ENCODE measurements at places on chromosomes 16 and 17.
A peak's percentile ranks its signal among the peaks of the same experiment; 100 is the strongest.

- no peak for DNase-seq
These were observed 2.8 kb downstream of the STAT5A start for GRCh38 chr17:42291129-42291528.

- DNase-seq, result no peak
These were observed 17.7 kb downstream of the TOX3 start for GRCh38 chr16:52529226-52529625.

DNA sequence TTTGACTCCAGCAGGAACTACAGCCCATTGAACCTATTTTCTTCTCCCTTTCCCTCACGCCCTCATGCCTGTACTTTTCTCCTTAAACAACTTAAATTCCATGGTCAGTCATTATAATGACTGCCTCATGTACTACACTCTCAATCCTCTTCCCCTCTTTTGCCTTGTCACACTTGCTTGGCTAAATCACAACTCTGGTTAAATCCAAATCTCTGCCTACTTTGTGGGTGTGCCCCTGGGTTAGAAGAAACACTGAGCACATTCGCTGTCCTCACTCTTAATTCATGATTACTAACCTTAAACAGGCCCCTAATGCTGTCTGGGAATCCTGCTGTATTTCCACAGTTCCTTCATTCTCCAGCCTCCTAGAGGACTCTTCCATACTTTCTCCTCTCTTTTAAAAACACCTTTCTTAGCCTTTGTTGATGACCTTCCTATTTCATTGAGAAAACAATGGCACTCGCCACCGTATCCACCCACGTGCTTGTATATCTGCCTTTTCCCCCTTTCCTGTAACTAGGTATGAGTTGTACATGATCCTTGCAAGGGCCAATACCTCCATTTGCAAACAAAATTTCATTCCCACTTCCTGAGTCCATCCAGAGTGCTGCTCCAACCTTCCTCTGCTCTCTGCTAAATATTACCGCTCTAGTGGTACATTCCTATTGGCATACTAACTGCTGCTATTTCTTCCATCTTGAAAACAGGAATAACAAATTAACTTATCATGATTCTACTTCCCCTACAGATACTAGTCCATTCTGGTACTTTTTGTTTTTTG lies 28.9 kb downstream of the ZNRF1 start:
- no peak for DNase-seq

- DNase-seq, result no peak
These were observed 693 bp upstream of the HOXB4 start for GRCh38 chr17:48578616-48579470.

- no peak for DNase-seq
These were observed 32.0 kb downstream of the POLR3E start for GRCh38 chr16:22329199-22329695.

- DNase-seq, result no peak
These were observed 67.9 kb downstream of the HIC1 start for GRCh38 chr17:2122641-2123302.

DNA sequence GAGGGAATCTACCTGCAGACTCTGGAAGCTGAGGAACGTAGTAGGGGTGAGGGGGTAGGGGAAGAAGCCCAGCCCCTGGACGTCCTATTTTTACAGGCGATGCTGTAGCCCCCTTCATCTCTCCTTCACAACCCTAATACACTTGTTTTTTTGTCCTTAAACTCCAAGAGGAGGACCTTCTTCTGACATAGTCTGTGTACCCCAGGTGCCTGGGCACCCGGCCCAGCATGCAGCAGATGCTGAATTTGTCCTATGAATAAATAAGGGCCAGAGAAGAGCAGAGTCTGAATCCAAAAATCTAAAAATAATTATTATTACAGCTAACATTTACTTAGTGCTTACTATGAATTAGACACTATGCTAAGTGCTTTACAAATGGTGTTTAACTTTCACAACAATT lies 5.1 kb downstream of the KIF18B start:
- no peak for DNase-seq

- DNase-seq, result no peak
These were observed 914 bp downstream of the MAP1LC3B start for GRCh38 chr16:87392821-87393679.

DNA sequence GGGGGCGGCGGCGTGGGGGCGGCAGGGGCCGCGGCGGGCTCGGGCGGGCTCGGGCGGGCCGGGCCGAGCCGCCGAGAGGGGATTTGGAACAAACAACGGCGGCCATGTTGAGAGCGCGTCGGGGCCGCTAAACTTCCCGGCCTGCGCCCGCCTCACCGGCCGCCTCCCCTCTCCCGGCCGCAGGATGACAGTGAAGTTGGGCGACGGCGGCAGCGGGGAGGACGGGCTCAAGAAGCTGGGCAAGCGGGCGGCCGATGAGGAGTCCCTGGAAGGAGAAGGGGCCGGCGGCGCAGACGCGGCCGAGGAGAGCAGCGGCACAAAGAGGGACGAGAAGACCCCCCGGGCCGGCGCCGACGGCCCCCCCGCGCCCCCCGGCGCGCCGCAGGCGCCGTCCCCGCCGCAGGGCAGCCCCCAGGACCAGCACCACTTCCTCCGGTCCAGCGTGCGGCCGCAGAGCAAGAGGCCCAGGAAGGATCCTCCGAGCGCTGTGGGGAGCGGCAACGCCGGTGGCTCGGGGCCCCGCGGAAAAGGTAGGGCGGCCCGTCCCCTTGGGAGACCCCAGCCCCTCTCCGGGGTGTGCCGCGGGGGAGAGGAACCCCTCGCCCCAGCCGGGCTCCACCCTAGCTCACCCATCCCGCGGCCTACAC lies 2.4 kb downstream of the CRAMP1 start:
- DNase-seq, result no peak

DNA sequence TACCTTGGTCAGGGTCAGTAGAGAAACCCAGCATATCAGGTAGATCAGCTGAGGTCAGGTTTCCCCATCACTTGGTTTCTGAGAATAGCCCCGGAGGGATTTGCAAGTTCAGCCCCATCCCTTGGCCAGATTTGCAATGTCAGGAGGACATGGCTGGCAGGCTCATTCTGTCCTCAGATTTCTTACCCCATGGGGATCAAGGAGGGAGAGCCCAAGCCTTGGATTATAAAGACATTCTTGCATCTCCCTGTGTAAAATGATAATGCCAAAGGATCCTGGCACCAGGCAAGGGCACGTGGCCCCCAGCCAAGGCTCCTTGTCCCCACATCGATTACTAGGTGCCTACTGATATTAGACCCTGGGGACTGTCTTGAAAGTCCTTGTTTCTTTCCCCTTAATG lies 53.2 kb downstream of the MYH3 start:
- no peak for DNase-seq

DNA sequence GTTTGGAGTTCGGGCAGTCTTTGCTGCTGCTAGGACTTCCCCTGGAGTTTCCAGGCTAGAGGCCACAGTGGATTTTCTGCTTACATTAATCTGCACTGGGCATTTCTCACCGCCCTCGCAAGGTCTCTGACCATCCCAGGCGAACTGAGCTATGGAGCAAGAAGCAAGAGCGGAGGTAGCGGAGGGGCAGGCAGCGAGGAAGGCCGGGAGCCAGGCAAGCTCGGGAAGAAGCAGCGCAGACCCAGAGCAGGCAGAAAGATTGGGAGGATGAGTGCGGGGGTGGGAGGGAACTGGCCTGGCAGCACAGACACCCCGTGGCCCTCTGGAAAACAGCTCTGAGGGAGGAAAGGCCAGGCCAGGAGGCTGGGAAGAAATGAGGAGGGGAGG lies 3.8 kb downstream of the COTL1 start:
- DNase-seq, result no peak

DNA sequence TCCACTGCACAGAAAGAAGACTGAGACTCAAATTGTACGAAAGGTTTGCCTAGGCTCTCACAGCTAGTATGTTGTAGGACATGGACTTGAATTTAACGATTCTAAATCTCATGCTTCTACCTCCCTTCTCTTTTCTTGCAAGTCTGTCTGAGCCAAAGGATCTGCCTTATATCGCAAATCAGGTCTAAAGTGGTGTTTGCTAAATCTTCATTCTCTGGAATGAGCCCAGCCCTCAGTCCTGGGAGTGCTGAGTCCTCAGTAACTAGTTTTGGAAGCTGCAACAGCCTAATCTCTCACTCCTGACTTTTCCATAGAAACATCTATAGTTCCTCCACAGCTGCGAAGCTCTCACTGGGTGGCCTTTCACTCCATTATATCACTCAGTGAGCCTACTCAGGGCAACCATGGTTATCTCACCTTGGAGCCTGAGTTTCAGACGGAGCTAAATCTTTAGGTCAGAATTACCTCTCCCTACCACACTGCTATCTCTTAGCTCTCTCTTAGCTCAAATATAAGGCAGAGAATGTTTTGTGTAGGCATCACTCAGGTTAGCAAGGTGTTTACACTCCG lies 575.5 kb upstream of the C16orf82 start:
- DNase-seq, result no peak

DNA sequence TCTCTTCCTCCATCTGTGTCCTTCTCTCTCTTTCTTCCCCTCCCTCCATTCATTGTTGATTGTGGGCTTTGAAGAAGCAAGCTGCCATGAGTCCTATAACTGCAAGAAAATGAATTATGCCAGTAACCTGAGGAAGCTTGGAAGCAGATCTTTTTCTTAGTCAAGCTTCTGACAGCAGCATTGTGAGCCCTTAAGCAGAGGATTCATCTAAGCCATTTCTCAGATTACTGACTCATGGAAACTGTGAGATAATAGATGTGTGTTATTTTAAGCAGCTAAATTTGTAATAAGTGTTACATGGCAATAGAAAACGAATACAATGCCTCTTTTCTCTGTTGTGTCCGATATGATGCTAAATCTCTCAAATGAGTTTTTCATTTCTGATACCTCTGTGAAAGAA lies 1109.7 kb downstream of the CDH11 start:
- DNase-seq, result no peak

- no peak for DNase-seq
These were observed 4.8 kb downstream of the SCN4A start for GRCh38 chr17:63967953-63968352.

DNA sequence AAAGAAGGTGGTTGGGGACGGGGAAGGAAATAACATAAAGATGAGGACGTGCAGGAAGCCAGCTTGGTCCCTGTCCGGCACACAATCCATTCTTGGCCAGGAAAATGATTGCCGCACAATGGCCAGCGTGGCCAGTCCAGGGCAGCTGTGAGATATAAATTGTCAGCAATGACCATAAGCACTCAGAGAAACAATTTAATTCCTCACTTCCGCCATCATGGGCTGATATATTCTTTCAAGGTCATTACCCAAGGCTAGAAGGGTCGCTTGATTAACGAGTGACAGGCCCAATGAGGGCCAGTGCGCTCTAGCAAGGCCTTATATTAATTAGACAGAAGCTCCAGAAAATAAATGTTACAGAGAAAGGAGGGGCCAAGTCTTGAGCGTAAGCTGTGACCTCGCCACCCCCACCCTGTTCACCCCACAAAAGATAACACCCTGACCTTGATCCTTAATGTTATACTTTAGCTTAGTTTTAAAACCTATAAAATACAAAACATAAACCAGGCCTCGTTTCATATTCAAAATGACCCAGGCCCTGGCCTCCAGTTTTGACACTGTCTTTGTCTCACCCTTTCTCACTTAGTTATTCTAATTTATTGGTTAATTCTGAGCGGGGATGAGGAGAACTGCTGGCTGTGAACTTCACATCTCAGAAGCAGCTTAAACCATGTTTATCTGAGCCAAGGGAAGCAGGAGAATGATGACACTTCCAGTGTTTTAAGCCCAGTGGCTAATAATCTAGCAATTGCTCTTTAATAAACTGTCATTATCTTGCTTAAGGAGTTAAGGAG lies 478.3 kb upstream of the ZFHX3 start:
- DNase-seq, result no peak

- DNase-seq, result no peak
These were observed 22.6 kb upstream of the EFCAB13 start for GRCh38 chr17:47301161-47301560.

GRCh38 chr16:52494621-52495020 lies 52.3 kb downstream of the TOX3 start:
- DNase-seq, result no peak

- DNase-seq, result peak; percentile 46
These were observed 718 bp downstream of the ATP2A3 start for GRCh38 chr17:3963237-3964201.

GRCh38 chr17:15334266-15334665 lies 7.1 kb downstream of the TEKT3 start:
- DNase-seq, result no peak

DNA sequence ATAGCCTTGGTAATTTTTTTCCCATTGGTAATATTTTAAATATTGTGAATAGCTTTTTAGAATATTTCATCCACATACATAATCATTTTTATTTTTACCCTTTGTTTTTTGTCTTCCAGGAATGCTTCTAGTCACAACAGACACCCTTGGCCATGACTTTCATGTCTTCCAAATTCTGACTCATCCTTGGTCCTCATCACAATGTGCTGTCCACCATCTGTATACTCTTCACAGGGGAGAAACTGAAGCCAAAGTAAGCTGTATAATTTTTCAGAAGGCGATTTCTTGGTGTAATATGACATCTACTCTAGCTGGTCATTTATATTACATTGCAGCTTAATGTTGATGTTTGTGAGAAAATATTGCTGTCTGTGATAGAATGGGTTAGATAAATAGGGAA lies 269.4 kb downstream of the BCAS3 start:
- no peak for DNase-seq

DNA sequence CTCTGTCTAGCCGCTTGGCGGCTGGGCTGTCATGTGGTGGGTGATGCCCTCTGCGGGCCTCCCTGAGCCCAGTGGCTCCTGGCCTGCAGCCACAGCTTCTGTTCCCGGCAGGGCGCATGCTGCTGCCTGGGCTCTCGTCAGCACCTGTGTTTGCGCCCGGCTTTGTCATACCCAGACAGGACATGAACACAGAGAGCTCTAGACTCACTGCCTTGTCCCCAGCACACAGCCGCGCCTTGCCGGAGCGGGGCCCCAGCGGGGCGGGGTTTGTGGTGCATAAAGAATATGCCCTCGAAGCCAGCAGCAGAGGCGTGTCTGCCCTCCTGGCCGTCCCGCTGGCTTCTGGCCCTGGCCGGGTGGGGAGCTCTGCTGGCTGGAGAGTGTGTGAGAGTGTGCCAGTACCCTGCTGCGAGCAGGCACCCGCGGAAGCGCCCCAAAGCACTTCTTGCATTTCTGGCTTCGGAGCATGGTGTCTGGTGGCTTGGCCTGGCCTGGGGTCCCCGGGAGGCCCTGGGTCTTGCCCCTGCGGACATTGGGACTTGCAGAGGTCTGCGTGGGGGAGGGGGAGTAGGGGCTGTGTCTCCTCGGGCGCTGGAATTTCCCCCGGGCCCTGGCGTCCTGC lies 14.4 kb downstream of the ASPSCR1 start:
- no peak for DNase-seq

DNA sequence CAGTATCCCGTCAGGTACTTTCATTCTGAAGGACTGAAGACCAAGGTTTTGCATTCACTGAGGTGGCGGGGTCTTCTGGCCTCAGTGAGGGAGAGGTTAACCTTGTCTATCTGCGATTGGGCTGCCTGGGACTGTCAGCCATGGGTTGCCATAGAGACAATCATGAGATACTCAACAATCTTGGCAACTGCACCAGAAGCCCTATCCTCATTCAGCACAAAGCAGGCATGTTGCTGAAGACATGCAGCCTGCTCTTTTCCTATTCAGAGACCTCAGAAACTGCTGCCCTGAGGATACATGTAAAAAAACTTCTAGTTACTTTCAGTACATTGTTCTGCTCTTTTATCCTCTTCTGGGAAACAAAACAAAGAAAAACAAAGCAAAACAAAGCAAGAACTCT lies 146.3 kb upstream of the PIRT start:
- no peak for DNase-seq
